Left cardiac atrium (tissue), 4 donors: ENCODE measurements at places on chromosomes 7 and 10. TPM values are rescaled to one million over a fixed set of nuclear protein-coding genes. Genes with fewer than 3 reads are reported as not detected.

Gene EEPD1
- 5.2 TPM for total RNA-seq

- DNase-seq, result no peak
These were observed 86.3 kb upstream of the VIPR2 start for GRCh38 chr7:159231017-159231416.

Gene SBDS
- 216 TPM for total RNA-seq

Gene PTPN20
- 9.7 TPM for total RNA-seq

Gene SPDYE8
- not detected for total RNA-seq

DNA sequence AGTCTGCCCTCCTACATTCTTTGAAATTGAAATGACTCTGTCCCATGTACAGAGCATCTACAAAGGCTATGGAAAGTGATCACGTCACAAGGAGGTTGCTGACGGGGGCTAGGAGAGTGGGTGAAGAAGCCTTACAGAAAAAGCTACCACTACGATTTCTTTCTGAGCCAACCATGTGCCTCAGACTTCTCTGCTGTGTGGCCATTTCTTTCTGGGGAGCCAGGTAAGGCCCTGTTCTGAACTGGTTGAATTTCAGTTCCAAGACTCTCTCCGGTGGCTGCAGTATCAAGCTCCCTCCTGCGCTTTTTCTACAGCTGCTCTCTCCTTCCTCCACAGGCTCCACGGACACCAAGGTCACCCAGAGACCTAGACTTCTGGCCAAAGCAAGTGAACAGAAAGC is 112.5 kb upstream of the PRSS1 start:
- DNase-seq, result no peak
